ENCODE measurements at places on chromosomes 2 and 18.

- no peak for DNase-seq
Measured at GRCh38 chr2:14231391-14231898, 401.1 kb upstream of the LRATD1 start.

GRCh38 chr2:74481961-74482800 is 617 bp downstream of the CCDC142 start:
- peak; percentile 64 for DNase-seq

DNA sequence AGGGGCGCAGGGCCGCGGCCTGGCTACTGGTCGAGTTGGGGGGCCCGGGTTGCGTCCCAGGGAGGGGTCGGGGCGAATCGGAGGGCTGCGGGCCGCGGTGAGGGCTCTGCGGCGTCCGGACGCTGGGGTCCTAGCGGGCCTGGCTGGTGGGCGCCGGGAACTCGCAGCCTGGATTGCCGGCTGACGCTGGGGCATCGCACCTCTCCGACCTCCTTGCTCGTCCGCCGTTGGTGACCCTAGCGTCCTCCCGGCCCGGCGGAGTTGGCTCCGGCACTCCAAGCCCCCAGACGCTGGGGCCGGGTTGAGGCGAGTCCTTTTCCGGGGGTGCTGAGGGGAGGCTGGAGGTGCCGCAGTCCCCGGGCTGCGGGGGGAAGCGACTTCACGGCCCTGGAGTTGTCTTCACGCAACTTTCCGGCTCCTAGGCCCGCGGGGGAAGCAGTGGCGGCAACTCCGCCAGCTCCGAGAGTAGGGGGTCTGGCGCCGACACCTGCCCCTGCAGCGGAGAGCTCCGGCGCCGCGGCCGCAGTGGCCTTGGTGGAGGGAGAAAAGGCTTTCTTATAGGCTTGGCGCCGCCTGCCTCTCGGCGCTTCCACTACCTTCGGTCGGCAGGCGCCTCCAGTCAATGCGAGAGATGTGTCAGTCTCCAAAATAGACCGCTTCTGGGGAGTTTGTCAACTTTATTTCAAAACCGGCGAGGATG is 70.3 kb downstream of the HAUS1 start:
- peak; percentile 22 for DNase-seq

- DNase-seq: peak; percentile 41
Measured at GRCh38 chr18:75489493-75490190, 62.1 kb upstream of the SMIM21 start.

GRCh38 chr2:28247734-28248133 is 144.9 kb upstream of the FOSL2 start:
- no peak for DNase-seq

Data from NCI-H524 (cell line).